NCI-H1048 (cell line): ENCODE measurements at places on chromosomes 2 and 18.

DNA sequence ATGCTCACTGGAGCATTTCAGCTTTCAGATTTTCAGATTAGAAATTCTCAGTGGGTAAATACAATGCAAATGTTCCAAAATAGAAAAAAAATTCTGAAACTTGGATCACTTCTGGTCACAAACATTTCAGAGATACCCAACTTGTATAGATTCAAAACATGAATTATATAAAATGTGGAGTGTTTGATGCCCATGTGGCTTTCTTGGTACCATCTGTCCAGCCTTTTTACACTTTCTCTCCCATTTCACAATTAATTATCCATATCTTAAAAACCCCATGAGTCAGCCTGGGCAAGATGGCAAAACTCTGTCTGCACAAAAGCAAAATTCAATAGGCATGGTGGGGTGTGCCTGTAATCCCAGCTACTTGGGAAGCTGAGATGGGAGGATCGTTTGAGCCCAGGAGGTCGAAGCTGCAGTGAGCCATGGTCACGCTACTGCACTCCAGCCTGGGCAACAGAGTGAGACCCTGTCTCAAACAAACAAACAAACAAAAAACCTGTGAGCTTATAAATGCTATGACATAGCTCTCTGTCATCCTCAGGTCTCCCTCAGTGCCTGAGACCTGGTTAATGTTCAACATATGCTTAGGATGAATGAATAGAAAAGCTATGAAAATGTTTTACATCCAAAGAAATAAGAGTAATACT is 146.3 kb upstream of the TTC39C start:
- DNase-seq = no peak

DNA sequence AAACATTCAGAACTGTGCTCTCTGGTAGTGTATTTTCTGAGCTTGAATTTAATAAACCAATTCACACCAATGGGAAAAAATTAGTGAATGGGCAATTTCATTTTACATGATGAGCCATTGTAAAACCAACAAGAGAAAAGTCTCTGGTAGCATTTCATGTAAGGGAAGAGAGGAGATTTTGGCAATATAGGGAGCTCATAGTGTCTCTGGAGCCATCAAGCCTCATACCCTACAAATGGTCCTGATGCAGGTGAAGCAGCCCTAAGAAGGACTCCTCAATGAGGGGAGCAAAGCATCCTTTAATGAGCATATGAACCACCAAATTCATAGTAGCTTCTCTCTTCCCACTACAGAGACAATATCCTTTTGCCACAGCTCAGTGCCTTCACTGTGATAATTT is 373.0 kb downstream of the RIT2 start:
- DNase-seq = no peak

DNA sequence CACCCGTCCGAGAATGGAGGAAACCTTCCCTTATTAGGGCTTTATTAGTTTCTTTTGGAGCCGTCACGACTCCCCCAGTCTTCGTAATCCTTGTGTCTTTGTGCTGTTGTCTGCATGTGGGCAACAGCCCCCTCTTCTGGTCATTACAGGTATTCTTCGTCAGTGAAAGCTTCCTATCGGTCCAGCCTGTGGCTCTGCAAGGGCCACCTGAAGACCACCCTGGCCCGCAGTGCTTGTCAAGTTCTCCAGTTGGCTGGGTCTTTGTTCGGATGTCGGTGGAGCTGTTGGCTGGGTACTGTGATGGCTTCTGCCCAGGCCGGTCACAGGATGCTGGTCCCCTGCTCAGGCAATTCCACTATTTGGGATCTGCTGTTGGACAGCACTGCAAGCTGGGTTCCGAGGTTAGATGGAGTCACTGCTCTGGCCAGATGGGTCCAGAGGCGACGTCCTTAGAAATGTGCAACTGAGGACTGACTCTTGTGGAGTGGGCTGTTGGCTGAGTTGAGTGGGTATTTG is 19.2 kb downstream of the E2F6 start:
- no peak for DNase-seq

- no peak for DNase-seq
Measured at GRCh38 chr2:39368846-39369245, 68.2 kb downstream of the MAP4K3 start.

DNA sequence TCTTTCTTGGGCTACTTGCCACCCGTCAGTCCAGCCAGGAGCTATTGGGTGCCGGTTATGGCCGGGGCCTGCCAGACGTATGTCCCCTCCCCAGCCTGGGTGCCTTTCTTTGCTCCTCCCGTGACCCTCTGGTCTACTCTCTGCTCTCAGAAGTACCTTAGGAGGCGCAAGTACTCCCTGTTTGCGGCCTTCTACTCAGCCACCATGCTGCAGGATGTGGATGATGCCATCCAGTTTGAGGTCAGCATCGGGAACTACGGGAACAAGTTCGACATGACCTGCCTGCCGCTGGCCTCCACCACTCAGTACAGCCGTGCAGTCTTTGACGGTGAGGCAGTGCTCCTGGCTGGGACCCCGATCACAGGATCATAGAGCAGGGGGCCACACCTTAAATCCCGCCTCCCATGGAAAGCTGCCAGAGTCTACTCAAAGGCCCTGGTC is 99.5 kb downstream of the DYSF start:
- DNase-seq = no peak

GRCh38 chr2:240149943-240150784 is 9.7 kb upstream of the OTOS start:
- no peak for DNase-seq

DNA sequence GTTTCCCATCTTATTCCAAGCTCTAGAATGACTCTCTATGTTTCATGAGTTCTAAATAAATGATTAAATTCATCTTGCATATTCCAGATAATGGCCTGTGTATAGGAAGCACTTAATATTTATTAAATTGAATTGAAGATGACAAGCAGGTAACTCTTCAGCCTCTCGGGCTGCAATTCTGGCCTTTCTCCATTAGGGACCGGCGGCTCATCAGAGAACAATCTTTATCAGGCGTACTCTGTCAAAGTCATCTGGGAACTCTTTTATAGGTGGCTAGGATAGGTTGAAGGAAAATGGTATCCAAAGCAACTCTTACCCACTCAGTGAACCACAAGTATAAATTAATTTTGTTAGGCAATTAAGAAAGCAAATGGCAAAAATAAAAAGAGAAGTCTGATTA is 308.5 kb downstream of the NOL4 start:
- DNase-seq = no peak
